Stimulated activated CD8-positive, alpha-beta memory T cell treated with anti-CD3 and anti-CD28 coated beads, Interleukin-4, amount 100 ng/mL, for 1 hour (primary cell): ENCODE measurements at places on chromosomes 7 and 10.

DNA sequence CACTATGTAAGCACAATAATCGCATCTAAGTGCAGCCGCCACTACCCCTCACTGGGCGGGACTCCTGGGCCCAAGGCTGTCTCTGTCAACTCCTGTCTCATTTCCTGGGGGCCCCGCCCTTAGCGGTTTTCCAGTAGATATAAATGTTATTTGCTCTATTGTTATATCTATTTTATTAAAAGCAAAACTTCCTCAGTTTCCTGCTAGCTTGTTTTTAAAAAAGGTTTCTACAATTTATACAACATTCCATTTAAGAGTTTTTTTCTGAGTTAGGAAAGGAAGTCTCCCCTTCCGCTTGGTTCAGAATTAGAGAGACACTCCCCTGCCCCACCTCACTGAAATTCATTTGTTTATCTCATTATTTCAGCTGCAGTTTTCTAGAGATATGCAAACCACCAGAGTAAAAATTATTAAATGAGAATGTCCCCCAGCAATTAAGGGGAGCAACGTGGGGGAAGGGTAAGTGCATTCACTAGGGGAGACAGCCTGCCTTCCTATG lies 82.7 kb downstream of the RAMP3 start:
- no peak for DNase-seq

GRCh38 chr7:7100432-7100849 lies 81.9 kb upstream of the C1GALT1 start:
- no peak for DNase-seq

- DNase-seq, result no peak
Observed at GRCh38 chr10:116913695-116914094, 64.4 kb downstream of the ENO4 start.

GRCh38 chr7:73988197-73988596 lies 39.8 kb upstream of the ELN start:
- DNase-seq, result no peak

DNA sequence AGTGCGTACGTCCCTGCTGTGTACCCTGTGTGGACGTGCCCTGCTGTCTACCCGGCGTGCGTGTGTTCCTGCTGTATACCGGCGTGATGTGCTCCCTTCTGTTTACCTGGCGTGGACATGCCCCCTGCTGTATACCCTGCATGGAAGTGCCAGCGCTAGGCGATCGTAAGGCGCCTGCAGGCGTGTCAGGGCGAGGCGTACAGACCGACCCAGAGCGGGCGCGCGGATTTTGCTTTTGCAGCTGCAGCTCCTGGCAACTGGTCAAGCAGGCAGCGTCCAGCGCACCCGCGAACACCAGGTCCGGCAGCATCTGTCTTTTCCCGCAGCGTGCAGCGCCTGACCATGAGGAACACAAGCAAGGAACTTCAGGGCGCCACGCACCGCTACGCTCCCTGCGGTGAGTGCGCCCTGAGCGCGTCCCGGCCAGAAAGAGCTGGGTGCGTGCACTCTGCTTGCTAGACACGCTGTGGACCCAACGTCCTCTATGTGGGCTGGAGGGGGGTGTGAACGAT lies 680 bp downstream of the C7orf57 start:
- no peak for DNase-seq

- DNase-seq, result no peak
Observed at GRCh38 chr7:91945476-91945875, 4.8 kb downstream of the AKAP9 start.

DNA sequence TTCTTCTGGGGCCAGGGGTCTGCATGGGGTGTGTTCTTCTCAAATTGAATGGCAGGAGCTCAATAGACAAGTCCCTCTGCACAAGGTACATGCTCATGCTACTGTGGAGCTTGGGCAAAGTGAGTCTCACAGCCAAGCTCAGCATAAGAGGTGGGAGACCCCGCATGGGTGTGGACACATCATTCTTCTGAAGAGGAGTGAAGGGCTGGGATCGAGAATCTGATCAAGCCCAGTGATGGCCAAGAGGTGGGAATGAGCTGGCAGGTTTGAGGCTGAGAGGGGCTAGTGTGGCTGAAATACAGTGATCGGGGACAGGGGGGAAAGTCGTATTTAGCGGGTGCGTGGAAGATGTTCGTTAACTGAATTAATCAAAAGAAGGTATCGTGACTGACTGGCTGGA lies 32.6 kb downstream of the CDH23 start:
- DNase-seq, result no peak

DNA sequence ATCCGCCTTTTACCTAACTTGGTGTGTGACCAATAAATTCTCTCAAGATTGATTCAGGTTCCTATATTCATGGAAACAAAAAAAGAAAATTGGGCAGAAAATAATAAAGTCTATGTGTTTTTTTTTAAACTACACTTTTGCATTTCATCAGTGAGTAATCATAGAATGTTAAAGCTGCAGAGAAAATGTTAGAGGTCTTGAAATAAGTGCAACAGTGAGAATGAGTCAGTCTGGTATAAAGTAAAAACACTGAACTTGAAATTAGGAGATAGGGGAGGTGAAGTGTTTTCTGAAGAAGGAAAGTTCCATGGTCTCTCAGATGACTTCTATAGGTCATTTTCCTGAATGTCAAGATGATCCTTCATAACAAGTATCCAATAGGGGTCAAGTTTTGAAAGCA lies 202.6 kb upstream of the NRP1 start:
- no peak for DNase-seq

DNA sequence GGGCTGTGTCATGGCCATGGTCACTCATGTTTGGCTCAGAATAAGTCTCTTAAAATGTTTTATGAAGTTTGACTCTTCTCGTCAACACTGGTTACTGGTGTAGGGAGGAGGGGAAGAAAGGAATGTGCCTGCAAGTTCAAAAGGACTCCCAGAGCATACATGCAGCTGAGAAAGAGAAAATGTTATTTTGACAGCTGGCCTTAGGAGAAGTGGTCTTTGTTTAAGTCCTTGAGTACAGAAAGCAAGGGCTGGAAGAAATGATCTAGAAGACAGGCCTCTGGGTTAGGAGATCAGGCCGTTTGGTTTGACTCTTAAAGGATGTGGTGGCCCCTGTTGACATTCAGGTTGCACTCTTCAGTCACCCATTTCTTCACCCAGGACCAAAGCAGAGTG lies 245.5 kb downstream of the REEP3 start:
- DNase-seq, result no peak

GRCh38 chr7:135486261-135486920 lies 23.5 kb downstream of the CNOT4 start:
- DNase-seq, result no peak

DNA sequence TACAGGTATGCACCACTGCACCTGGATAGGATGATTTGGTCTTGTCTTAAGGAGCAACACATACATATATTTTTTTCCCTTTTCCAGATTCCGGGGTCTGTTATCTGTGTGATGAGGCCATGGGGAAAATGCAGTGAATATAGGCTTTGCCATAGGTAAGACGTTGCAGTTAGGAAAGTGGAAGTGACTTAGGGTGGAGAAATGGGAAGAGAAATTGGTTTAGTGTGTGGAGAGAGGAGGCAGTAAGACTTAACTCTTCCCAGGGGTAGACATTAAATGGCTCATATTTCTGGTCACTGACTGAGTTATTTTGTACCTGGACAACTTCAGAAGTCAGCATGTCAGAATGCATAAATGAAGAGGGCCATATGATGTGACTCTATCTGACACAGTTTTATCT lies 66.7 kb downstream of the PFKFB3 start:
- DNase-seq, result no peak

DNA sequence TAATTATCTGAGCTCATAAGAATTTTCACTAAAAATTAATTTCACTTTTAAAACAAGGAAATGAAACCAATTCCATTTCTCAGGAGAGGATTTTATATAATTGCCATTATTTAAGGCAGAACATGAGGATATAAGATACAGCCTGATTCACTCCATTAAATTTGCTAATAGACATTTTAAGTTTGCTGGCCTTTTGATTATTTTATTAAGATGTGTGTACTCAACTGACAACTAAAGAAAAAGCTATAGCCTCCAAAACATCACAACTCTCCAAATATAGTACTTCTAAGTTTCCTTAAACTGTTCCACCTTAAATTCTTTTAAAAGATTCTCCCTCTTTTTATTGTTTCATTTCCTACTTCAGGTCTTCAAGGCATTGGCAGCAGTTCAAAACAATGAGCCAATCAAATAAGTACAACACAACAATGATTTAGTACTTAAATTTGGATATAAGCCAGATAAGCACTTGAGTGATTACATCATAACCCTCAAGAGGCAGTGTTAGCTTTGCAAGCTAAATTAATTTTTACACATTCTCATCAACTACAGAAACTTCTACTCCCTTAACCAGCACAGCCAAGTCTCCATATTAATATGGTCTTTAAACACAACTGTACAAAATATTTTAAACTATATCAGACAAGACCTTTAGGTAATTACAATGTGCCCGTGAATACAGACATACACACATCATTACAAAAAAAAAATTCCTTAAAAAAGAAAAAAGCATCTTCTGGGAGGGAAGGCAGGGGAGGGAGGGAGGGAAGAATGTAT lies 121.8 kb downstream of the KMT2C start:
- DNase-seq, result no peak
